CD8-positive, alpha-beta T cell (primary cell): ENCODE measurements at places on chromosomes 7 and 10. TPM values are rescaled to one million over a fixed set of nuclear protein-coding genes. Genes with fewer than 3 reads are reported as not detected.

- no peak for DNase-seq
Measured at GRCh38 chr7:36747280-36748016, 23.2 kb upstream of the AOAH start.

DNA sequence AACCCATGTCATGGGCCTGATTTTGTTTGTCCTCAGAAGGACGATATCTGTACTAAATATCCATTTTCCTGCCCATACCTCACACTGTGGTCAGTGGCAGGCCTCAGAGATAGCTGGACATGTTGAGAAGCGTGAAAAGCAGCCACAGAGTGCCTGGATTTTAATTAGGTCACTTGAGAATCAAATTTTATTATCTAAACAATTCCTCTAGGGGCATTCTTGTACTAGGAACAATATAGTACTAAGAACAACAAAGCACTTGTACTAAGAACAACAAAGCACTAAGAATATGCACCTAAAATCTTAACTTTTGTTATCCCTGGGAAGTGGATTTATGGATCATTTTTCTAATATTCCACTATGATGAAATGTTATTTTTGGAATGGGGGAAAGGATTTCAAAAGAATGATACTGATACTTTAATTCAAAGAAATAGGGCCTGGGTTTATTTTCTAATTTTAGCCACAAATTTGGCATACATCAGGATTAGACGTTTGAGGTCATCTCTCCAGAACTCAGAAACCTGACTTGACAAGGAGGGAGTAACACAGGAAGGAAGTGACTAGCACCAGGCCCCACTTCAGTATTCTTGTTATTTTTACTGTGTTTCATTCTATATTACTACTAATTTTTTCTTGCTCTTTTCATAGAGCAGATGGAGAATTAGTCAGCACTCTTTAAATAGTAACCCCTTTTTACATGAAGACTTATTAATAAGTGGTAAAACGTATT, 112.2 kb downstream of the EXOC4 start:
- no peak for DNase-seq

MYOZ1 gene
- total RNA-seq = not detected

DNA sequence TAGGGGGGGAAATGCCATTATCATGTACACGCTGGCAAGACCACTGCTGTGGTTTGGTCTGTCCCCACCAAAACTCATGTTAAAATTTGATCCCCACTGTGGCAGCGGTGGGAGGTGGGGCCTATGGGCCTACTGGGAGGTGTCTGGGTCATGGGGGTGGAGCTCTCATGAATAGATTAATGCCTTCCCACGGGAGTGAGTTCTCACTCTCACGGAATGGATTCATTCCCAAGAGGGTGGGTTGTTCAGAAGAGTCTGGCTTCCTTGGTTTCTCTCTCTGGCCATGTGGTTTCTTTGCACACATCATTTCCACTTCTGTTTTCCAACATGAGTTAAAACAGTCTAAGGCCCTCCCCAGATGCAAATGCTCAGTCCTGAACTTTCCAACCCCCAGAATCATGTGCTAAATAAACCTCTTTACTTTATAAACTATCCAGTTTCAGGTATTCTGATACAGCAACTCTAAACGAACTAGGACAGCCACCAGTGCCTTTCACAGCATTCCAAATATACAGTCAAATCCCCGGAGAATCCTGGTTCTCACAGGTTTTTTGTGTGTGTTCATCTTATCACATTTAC, 44.3 kb downstream of the SMURF1 start:
- DNase-seq = no peak

GBF1 gene
- 26.7 TPM for total RNA-seq

DNA sequence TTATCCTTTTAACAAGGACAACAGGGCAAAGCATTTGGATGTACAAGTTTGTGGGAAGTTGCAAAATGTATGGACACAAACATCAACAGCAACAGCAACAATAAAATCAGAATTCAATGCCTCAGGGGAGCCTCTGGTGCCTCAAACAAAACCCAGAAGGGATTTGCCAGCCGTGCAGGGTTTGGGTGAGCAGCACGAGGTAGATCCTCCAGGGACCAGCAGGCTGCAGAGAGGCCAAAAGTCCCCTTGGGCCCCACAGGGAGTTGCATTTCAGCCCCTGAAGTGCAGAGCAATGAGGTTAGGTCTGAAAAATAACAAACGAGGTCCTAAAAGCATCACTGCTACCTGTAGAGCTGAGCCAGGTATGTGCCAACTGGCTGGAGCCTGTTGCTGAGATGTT, 51.7 kb upstream of the CPXM2 start:
- no peak for DNase-seq
